ENCODE measurements at places on chromosomes 5 and 9. TPM values are rescaled to one million over a fixed set of nuclear protein-coding genes. Genes with fewer than 3 reads are reported as not detected.

Gene CCDC152
- 12.9 TPM for total RNA-seq

Gene BTNL8
- not detected for total RNA-seq

Gene FAM153A
- total RNA-seq = 2.8 TPM

Gene CDHR2
- total RNA-seq = under 0.01 TPM

Gene FAM81B
- 0.62 TPM for total RNA-seq

Gene SRA1
- total RNA-seq = 17.0 TPM
